ENCODE measurements at places on chromosomes 4 and X.

- DNase-seq = no peak
Measured at GRCh38 chr4:82802911-82803310, 4.3 kb upstream of the SCD5 start.

DNA sequence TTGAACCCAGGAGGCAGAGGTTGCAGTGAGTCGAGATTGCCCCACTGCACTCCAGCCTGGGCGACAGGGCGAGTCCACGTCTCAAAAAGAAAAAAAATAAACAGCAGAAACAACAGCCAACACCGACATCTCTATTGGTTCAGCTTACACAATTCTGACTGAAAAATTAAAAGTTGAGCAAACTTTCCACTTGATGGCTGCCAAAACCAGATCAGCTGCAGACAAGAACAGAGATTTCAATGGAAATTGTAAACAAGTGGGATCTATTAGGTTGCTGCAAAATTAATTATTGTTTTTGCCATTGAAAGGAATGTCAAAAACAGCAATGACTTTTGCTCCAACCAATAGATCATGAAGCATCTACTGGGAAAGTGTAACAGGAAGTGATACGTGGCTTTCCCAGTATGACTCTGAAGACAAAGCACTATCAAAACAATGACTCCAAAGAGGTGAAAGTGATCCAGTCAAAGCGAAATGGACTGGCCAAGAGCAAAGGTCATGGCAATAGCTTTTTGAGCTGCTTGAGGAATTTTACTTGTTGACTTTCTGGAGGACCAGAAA is 26.3 kb downstream of the UPF3B start:
- no peak for DNase-seq

- DNase-seq = peak; percentile 30
Measured at GRCh38 chrX:78029663-78030062, 60.2 kb upstream of the PGAM4 start.

DNA sequence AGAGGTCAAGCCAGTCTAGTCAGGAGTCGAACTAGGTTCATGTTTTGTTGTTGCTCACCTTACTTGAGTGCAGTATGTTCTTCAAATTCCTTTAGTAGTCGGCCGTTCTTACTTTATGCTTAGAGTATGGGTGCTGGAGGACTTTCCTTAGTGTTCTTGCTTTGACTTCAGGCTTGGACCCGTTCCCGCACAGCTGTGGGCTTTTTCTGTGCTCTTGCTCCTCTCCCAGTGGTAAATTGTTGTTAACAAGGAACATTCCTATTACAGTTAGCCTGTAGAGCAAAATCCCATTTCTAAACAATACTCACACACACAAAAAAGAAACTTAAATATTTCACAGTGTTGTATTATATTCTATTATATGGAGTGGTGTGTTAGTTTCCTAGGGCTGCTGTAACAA is 113.5 kb downstream of the RAP1GDS1 start:
- DNase-seq = no peak

- DNase-seq = no peak
Measured at GRCh38 chr4:154741922-154742850, 1.6 kb upstream of the LRAT start.
